ENCODE measurements at places on chromosomes 4 and X.

DNA sequence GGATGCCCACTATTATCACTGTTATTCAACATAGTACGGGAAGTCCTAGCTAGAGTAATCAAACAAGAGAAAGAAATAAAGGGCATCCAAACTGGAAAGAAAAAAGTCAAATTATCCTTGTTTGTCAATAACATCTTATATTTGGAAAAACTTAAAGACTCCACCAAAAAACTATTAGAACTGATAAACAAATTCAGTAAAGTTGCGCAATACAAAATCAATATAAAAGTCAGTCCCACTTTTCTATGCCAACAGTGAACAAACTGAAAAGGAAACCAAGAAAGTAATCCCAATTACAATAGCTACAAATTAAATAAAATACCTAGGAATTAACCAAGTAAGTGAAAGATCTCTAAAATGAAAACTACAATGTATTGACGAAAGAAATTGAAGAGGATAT, 321.3 kb downstream of the LDB2 start:
- DNase-seq: no peak

- no peak for DNase-seq
Observed at GRCh38 chrX:8083286-8083685, 87.8 kb downstream of the VCX2 start.

DNA sequence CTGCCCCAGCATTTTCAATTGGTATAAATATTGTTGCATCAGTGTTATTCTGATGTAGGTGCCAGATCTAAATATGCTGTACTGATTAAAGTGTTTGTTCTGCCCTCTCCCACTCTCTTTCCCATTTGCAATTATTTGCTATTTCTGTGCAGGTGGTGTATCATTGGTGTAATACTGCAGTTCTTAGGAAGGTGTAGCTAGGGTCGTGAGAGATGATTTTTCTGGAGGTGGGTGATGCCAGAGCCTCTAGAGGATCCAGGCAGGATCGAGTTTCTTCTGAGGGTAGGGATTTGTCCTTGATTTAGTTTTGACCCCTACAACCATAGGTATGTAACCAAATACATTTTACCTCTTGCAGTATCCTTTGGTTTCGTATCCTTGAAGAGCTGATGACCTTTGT, 1.9 kb downstream of the SMAD1 start:
- DNase-seq: no peak

- no peak for DNase-seq
Observed at GRCh38 chr4:74206088-74206825, 48.3 kb downstream of the MTHFD2L start.

- DNase-seq: no peak
Observed at GRCh38 chr4:166341992-166342391, 469.0 kb downstream of the TLL1 start.

DNA sequence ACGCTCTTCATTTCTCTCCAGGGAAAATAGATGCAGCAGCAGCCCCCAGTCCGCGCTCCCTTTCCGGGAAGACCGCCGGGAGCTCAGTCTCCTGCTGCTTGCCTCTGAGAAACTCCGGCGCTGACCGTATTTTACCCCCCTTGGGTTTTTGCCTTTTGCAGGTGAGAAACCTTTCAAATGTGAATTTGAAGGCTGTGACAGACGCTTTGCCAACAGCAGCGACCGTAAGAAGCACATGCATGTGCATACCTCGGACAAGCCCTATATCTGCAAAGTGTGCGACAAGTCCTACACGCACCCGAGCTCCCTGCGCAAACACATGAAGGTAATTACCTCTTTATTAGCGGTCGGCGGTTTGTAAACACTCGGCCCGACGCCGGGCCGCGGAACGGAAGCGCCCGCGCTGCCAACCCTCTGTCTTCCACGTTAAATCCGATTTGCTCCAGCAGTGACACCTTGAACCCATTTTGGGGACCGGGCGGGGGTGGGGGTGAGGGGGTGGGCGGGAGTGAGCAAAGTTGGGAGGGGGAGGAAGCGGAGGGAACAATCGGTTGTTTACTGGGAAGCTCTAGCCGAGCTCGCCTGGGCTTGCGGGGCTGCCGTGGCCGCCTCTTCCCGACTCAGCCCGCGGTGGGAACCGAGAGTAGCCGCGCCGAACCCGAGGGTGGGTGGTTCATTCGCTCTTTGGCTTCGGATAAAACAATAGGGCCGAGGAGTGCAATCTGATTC, 3.0 kb downstream of the ZIC3 start:
- no peak for DNase-seq

GRCh38 chr4:90580326-90580725, 453.1 kb downstream of the CCSER1 start:
- DNase-seq: no peak

DNA sequence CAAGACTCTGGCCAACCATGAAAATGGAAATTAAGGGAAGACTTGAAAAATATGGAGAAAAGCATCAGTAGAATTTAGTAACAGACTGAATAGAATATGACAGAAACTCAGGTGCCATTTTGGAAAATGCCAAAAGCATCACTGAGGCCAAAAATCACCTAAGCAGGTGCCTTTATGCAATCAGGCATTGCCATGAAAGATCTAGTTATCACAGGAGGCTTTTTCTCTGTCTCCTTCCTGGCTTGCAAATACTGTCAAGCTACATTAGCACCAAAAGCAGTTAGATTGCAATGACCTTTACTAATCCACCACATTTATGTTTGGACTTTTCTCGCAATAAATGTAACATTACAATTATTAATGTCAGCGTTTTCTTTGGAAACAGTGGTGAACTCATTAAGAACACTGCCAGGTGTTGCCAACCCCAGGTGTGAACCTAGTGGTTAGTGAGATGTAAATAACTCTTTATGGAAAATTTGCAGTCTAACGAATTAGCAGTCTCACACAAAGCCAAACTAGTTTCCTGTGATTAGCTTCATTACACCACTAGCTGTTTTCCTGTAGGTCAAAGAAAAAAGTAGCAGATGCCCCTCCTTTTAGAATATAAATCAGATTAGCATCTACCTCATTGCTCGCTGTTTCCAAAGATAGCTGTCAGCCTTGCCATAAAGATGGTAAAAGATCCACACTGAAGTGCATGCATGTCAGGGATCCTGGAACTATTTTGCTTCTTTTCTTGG, 1568.4 kb upstream of the TENM3 start:
- no peak for DNase-seq

GRCh38 chr4:20022471-20022870, 229.2 kb upstream of the SLIT2 start:
- no peak for DNase-seq

DNA sequence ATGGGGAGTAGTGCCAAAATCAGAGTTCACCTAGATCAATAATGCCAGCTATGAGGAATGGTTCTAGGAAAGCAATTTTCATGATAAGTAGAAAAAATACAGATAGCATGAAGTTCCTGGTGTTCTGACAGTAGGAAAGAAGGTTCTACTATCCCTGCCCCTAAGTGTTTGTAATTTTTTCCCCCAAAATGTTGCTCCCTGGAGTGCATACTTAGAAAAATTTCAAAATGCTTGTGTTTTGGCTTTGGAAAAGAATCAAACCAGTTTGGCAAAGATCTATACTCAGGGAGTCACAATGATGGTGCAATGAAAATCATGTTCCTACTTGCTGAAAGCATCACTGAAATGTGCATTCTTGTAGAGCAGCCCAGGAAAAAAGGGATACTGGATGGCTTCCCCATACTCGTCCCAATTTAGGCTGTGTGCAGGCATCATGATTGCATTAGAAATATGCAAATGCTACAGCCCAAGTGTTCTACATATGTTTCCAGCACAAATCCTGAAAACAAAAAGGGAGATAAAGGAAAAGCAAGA, 74.7 kb downstream of the LPAR4 start:
- no peak for DNase-seq

DNA sequence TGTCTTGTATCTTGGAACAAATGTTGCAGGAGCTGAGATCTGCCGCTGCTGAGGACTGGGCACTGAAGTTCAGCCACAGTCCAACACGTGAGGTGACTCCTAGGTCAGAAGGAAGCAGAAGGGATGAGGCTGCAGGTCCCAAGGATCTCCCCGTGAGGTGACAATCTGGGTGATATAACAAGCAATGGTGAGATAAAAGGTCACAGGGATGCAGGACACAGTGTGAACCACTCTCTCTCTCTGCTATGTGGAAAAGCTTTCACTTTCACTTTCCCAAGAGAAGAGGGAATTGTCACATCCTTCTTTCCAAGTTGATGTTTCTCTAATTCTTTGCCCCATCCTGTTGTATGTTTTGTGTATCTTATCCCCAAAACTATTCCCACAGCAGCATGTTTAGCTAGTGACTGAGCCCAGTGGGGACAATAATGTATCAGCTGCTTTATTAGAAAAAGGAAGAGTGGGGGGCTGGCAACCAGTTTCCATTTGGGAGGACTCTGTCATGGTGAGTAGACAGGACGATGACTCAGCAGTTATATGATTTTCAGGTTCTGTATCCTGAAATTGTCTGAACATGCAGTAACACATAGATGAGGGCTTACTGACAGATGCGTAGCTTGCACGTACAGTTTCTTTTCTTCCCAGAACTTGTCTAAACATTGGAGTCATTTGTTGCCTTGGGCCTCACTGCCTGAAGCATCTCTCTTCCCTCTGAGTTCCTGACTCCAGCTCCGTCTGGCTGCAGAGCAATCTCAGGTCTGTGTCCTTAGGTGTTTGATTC, 1415.8 kb upstream of the TENM3 start:
- DNase-seq: no peak

- DNase-seq: no peak
Observed at GRCh38 chr4:177006331-177006730, 213.6 kb upstream of the VEGFC start.

DNA sequence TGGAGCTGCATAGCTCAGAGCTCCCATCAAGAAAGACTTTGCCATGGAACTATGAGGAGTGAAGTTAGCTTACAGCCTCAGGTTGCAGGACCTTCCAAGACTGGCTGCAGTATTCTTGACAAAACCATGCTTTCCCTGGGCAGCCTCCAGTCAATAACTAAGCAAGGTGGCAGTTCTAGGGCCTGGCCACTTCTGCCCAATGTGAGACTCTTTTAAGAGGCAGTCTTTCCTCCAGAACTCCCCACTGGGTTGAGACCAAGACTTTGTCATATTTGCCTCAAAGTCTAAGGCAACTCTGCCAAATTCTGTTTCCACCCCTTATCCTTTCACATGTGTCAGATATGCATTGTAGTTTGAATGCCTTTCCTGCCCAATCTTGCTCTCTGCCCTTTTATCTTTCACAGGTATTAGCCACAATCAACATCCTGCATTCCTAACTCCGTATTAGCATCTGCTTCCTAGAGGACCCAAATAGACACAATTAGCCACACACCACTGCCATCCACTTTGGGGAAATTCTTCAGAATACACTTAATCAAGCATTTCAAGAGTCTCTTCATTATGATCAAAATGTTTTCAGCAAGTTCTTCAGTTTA, 17.7 kb upstream of the SLC25A43 start:
- DNase-seq: no peak

GRCh38 chr4:44425614-44426208, 22.9 kb downstream of the KCTD8 start:
- DNase-seq: no peak
